Esophagus muscularis mucosa (tissue), 4 donors: ENCODE measurements at places on chromosomes 3 and 15. TPM values are rescaled to one million over a fixed set of nuclear protein-coding genes. Genes with fewer than 3 reads are reported as not detected.

Gene LMCD1
- 576 TPM for total RNA-seq

Gene SLC22A14
- total RNA-seq = not detected

Gene LDHAL6B
- total RNA-seq = not detected

Gene PPP1R14D
- not detected for total RNA-seq

Gene GALNT15
- 124 TPM for total RNA-seq

Gene SLC25A26
- 23.0 TPM for total RNA-seq

Gene CYP8B1
- not detected for total RNA-seq

Gene NEK11
- 5.4 TPM for total RNA-seq

Gene CFAP100
- total RNA-seq = not detected

Gene CLDN18
- under 0.01 TPM for total RNA-seq

Gene CFAP92
- total RNA-seq = 0.29 TPM

Gene MOBP
- total RNA-seq = not detected

Gene C3orf22
- not detected for total RNA-seq

Gene ZIC4
- not detected for total RNA-seq

Gene TEX55
- total RNA-seq = not detected
